Suppressor macrophage treated with lipopolysaccharide for 1 hour (primary cell): ENCODE measurements at places on chromosomes 16 and 17.

DNA sequence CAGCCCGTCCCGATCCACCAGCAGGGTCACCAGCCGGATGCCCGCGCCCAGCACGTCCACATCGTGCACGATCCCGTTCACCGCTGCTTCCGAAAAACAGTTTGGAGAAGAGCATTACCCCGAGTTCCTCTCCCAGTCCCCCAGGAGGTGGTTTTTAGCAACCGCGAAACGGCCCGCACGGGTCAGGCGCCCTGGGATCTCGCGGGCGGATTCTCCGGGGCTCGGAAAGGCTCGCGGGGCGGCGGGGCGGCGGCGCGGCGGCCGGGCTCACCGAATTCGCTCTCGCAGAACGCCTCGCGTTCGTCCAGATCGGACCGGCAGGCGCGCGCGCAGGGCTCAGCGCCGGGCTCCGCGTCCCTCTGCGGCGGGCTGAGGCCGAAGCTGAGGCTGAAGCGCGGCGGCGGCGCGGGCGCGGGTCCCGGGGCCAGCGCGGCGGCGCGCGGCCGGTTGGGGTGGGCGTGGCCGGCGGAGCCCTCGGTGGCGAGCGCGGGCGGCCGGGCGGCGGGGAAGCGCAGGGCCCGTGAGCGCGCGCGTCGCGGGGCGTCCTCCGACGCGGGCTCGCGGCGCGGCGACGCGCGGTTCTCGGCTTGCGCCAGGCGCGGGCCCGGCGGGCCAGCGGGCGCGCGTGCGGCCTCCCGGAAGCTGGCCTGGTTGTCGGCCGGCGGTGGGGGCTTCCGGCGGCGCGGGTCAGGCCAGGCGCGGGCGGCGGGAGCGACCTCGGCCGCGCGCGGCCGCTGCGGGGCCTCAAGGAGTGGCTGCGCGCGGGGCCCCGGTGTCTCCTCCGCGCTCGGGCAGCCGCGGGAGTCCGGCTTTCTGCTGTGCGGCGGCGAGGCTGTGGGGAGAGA, 2.9 kb downstream of the C17orf58 start:
- DNase-seq = peak; percentile 92

- DNase-seq = peak; percentile 67
Observed at GRCh38 chr16:57689762-57690558, 4.6 kb upstream of the DRC7 start.

GRCh38 chr17:57331423-57331822, 75.1 kb downstream of the MSI2 start:
- no peak for DNase-seq

- peak; percentile 7 for DNase-seq
Observed at GRCh38 chr16:23754594-23755483, at the start of gene CHP2. Gene CHP2 (plus strand): TSS chr16:23755026. CDS start chr16:23755050, 24 bp downstream.

GRCh38 chr16:3879887-3880564, 487 bp downstream of the CREBBP start:
- DNase-seq = peak; percentile 79

- no peak for DNase-seq
Observed at GRCh38 chr16:13969711-13970110, 49.8 kb downstream of the ERCC4 start.

- no peak for DNase-seq
Observed at GRCh38 chr17:77572065-77572601, 386.4 kb upstream of the TNRC6C start.

DNA sequence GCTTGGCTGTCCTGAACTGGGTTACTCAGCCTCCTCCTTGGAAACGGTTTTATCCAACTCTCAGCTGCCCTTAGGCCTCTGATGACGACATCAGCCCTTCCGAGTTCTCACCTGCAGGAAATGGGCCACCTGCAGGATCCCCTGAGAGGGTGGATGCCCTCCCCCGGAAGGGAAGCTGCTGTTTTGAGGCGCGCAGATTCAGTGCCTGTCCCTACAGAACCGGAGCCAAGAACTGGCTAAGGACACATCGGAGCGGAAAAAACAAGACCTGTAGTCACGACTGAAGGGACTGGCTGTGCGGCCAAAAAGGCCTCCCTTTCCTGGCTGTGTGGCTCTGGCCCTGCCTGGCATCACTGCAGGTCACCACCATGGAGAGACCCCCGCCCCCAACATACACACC, 11.7 kb upstream of the C16orf95 start:
- no peak for DNase-seq
